ENCODE measurements at places on chromosomes 5 and 9. TPM values are rescaled to one million over a fixed set of nuclear protein-coding genes. Genes with fewer than 3 reads are reported as not detected.

Gene OR1Q1
- total RNA-seq, result not detected

Gene OCLN
- total RNA-seq, result 70.6 TPM

DNA sequence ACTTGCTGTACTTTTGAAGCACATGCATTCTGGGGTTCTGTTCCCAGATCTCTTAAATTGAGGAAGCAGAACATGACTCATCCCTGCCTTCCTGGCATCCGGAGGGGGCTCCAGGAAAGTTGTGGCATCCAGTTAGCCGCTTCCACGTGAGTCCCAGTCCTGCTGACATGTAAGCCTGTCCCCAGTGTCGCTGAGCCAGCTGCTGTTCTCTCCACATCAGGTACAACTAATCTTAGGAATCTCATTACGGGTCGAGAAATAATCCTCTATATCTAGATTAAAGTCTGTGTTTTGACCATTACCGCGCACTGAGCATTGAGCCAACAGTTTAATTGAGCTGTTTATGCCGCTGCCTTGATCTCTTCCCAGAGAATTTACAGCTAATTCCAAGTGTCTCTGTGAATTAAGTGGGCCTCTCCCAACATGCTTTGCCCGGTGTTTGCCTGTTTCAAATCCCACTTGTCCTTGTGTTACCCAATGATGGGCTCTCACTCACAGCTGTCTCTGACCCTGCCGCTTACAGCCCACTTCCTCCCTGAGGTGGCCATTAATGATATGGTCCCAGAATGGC lies 10.5 kb upstream of the SHB start:
- H3K27me3 ChIP-seq, result no peaks in the 10 kb centered on the region
- H3K4me3 ChIP-seq, result no peak overlapping the region
- no peak for DNase-seq

DNA sequence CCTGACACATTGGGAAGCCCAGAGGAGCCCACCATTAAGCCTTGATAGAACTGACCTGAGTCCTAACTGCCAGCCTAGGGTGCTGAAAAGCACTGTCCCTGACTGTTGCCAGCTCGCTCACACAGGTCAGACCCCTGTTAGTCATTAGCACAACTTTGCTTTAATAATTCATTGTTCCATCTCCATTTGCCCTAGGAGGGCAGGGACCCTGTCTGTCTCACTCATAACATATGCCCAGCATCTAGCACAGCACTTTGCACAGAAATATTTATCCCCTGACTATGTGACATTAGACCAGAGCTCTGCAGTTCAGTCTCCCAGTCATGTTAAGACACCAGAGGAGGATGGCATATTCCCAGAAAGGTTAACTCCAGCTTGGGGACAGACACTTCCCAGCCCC lies 61.8 kb upstream of the STXBP1 start:
- no peak overlapping the region for H3K4me3 ChIP-seq
- no peak for DNase-seq
- H3K27me3 ChIP-seq, result peaks cover 2% of the 10 kb centered on the region
- H3K36me3 ChIP-seq, result no peaks in the 10 kb centered on the region
- peak overlapping the region; percentile 64 for H3K27ac ChIP-seq

GRCh38 chr9:4862506-4863250 lies 69.9 kb downstream of the RCL1 start:
- H3K36me3 ChIP-seq, result peaks cover 16% of the 10 kb centered on the region
- no peak for DNase-seq
- 0 out of 2 replicates have a peak overlapping the region, but pooled peaks have one; percentile 12 for H3K27ac ChIP-seq
- H3K4me3 ChIP-seq, result no peak overlapping the region
- no peaks in the 10 kb centered on the region for H3K27me3 ChIP-seq
